ENCODE measurements at places on chromosomes 4 and X.

GRCh38 chr4:138445098-138445497, 202.9 kb upstream of the SLC7A11 start:
- DNase-seq = no peak

GRCh38 chr4:13176741-13177142, 307.4 kb downstream of the RAB28 start:
- DNase-seq = no peak

- no peak for DNase-seq
Measured at GRCh38 chr4:87321888-87322287, 794 bp downstream of the HSD17B13 start.

DNA sequence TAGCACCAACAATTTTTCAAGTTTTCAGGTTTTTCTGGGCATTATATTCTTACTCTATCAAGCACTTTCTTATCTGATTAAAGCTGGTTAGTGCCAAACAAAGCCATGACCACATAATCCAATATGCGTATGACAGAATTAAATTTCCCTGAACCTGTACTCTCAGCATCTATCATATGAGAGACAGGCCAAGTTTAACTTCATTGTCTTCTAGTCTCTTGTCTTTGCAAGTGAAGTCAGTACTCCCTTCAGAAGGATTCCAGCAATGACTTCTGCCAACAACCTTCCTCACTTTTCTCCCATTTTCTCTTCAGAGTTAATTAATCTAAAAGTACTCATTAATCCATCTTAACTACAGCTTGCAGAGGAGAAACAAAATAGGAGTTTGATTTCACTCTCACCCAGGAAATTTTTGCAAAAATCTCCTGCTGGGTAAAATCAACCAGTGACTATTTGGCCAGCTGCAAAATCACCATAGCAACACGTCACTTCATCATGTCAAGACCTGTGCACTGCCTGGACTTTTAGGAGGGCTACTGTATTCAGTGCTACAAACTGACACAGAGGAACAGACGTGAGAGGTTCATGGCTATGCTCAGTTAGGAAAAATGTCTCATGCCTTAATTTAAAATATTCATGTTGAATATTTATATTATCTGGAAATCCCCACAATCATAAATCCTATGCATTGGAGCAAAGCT, 208.4 kb downstream of the ANTXR2 start:
- DNase-seq = no peak

- DNase-seq = no peak
Measured at GRCh38 chr4:144614850-144615585, 30.9 kb upstream of the HHIP start.

DNA sequence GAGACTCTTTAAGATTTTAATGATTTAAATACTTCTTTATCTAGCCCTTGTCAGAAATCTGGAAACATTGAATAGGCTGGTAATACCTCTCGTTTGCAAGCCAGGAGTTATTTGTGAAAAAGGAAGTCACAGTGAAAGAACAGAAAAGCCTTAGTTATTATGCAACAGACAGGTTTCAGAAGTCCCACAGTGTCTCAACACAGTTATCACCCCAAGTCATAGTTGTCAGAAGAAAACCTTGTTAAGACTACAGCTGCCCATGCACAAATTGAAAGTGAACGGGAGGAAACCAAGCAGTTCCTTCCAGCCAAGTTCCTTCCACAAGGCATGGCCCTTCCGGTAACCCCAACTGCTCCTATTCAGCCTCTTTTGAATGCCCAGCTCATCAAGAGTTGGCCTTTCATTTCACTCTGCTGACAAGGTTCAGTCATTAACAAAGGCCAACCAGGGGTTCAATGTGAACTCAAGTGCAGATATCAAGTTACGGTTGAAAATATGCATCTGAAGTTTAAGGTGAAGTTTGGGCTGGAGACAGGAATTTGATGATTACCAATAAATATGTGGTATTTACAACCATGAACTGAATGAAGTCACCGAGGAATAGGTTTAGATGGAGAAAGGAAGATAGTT, 15.6 kb downstream of the ALPK1 start:
- no peak for DNase-seq

- no peak for DNase-seq
Measured at GRCh38 chr4:62548108-62548524, 1348.0 kb downstream of the ADGRL3 start.

DNA sequence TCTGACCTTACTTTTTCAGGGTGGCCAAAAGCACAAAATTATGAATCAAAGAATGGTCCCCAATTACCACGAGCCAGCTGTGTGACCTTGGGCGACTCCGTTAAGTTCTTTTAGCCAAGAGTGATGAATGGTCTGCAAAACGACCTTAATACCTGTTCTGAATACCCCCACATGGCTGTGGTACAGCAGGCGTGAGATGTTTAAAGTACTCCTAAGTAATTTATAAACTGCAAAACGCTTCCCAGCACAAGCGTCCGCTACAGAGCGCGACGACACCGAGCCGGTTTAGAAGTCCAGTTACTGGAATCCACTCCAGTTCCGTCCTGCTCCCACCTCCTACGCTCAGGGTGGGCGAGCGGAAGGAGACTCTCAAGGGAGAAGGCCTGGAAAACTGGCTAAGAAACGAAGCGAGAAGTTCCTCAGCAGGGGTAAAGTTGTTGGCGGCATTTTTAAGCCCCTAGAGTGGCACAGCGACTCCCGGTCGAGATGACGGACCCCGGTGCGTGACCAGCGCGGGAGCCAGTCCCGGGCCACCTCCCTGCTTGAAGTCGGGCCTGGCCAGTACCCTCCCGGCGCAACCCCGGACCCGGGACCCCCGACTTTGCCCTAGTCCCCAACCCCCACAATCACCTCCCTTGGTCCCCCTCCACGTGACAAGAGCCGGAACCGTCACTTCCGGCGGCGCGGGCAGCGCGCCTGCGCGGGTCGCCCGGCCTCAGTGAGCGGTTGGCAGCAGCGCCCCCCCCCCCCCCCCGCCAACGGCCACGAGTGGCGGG, 659 bp upstream of the BMP2K start:
- DNase-seq = peak; percentile 83

DNA sequence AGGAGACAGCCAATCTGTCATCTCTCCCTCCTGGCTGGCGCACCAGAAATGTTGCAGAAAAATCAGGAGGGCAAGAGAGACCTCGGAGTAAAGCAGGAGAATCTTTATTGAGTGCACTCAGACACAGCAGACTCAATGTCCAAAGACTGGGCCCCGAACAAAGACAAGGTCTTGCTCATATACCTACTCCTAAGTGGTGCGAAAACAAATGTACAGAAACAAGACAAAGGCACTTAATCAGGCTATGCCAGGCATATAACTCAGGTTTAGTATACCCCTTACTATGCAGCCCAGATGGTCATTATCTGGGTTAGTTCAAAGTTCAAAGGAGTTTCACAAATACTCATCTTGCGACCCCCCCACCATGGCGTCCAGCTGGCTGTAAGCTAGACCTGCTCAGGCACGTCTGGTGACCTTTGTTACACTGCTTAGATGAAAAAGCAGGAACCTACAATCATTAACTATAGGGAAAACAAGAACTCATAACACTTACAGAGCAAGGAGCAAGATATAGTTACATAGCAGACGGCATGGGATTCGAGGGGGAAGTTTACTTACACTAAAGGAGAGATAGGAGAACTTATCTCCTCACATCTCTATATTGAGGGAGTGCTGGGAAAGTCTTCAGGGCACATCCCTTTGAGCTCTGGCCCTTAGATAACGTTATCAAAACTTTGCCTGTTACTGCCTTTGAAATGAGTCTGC, 27.5 kb downstream of the SULT1E1 start:
- DNase-seq = no peak

DNA sequence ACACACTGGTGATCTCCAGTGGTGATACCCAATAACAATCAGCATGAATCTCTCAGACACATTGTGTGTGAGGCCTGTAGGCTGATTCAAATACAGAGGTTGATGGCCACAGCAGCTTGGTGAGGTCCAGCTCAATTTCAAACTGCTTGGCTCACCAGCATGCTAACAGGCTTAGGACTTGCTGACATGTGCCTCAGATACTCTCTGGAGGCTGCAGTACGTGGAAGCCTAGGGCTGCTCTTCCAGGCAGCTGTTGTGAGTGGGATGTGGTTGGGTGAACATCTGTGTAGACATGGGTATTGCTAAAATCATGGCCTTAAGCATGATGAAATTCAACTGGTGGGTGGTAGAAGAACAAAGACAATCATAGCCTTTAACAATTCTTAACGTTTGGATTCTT, 4.3 kb downstream of the CXCL9 start:
- DNase-seq = no peak

GRCh38 chr4:156378033-156378665, 424.5 kb upstream of the CTSO start:
- no peak for DNase-seq

GRCh38 chr4:7423801-7424552, 10.8 kb downstream of the PSAPL1 start:
- no peak for DNase-seq

- DNase-seq = no peak
Measured at GRCh38 chr4:108029731-108030130, 40.0 kb downstream of the HADH start.

- DNase-seq = no peak
Measured at GRCh38 chrX:16138108-16138427, 14.7 kb downstream of the GRPR start.

DNA sequence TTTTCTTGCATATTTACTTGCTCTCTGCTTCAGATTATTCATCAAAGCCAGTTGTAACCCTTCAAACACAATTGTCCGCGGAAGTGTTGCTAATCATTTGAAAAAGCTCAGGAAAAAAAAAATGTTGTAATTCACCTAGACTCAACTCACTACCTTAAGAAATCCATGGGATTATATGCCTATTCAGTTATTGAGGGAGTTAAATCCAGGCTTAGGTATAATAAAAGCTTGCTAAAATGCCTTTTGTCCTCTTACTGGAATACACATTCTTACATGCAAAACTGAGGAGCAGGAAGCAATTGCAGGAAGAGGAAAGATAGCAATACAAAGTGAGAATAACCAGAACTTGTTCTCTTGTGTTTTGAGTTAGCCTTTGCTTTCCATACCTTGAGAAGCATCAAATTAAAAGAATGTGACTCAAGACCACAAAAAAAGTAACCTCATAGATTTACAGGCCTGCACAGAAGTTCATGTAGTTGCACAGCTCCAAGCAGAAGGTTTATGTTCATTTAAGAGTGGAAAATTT, 91.4 kb upstream of the FAM241A start:
- no peak for DNase-seq
